ENCODE measurements at places on chromosomes 11 and 22.

DNA sequence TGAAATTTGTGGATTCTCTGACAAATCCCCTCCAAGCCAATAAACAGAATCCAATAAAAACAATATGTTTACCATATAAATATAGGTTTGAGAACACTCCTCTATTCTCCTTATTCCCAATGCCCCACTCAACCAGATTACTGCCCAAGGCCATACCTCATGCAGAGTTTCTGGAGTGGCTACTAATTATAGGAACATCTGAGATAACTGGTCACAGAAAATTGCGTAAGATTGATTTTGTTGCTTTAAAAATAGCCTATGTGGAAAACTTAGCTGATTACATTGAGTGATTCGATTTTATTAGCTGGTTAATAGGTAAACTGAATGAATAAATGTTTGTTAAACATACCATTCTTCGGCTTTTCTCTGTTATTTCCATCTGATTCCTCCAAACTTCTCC, 48.0 kb downstream of the ME3 start:
- H3K4me1 ChIP-seq, result peaks cover 4% of the 10 kb centered on the region
- H3K4me3 ChIP-seq, result no peak overlapping the region
- DNase-seq, result no peak
- no peaks in the 10 kb centered on the region for H3K36me3 ChIP-seq
- peaks cover 4% of the 10 kb centered on the region for H3K27me3 ChIP-seq

- peak overlapping the region; percentile 89 for H3K4me3 ChIP-seq
- no peaks in the 10 kb centered on the region for H3K27me3 ChIP-seq
- peak overlapping the region; percentile 89 for H3K27ac ChIP-seq
- peaks cover 11% of the 10 kb centered on the region for H3K36me3 ChIP-seq
- H3K4me1 ChIP-seq, result peaks cover 33% of the 10 kb centered on the region
These were observed 804 bp downstream of the ACER3 start for GRCh38 chr11:76861490-76861953.

DNA sequence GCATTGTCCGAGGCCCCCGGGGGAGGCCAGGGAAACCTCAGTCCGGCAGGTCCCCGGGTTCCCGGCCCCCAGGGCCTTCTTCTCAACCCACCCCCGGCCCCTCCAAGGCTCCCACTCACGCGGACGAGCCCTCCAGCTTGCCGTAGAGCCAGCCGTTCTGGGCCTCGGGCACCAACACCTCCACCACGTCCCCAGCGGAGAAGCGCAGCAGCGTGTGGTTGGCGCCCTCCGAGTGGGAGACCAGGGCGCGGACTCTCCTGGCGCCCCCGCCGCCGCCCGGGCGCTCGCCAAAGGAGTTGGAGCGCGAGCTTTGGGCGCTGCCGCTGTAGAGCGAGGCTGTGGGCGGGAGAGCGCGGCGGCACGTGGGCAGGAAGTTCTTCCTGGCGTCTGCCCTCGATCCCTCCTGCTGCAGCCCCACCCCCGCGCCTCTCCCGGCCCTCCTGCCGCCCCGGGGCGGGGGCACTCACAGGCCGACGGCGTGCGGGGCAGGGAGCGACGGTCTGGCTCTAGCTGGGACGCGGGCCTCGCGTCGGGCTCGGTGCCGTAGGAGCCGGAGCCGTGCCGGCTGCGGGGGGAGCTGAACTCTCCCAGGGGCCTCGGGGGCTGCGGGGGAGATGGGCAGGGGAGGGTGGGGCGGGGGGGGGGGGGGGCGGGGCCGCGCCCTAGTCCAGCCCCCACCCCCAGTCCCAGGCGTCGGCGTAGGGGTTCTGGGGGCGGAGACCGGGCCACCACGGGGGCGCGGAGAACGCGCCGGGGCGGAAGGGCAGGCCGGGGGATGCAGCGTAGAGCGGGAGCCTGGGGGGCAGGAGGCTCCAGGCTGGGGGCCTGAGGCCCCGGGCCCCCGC, 4.9 kb upstream of the SLC16A8 start:
- no peak for DNase-seq
- no peak overlapping the region for H3K4me3 ChIP-seq
- H3K36me3 ChIP-seq, result peaks cover 2% of the 10 kb centered on the region
- H3K27me3 ChIP-seq, result peaks cover 21% of the 10 kb centered on the region
- H3K4me1 ChIP-seq, result no peaks in the 10 kb centered on the region

GRCh38 chr22:50357222-50357621, 14.1 kb downstream of the PPP6R2 start:
- H3K27me3 ChIP-seq, result no peaks in the 10 kb centered on the region
- H3K4me1 ChIP-seq, result peaks cover 46% of the 10 kb centered on the region
- H3K36me3 ChIP-seq, result peaks cover 68% of the 10 kb centered on the region
- H3K4me3 ChIP-seq, result no peak overlapping the region
- DNase-seq, result no peak

- H3K27me3 ChIP-seq, result peaks cover 28% of the 10 kb centered on the region
- no peaks in the 10 kb centered on the region for H3K36me3 ChIP-seq
- no peak overlapping the region for H3K27ac ChIP-seq
- H3K4me3 ChIP-seq, result no peak overlapping the region
- peaks cover 2% of the 10 kb centered on the region for H3K4me1 ChIP-seq
These were observed 5.8 kb downstream of the SCUBE1 start for GRCh38 chr22:43337385-43337784.

DNA sequence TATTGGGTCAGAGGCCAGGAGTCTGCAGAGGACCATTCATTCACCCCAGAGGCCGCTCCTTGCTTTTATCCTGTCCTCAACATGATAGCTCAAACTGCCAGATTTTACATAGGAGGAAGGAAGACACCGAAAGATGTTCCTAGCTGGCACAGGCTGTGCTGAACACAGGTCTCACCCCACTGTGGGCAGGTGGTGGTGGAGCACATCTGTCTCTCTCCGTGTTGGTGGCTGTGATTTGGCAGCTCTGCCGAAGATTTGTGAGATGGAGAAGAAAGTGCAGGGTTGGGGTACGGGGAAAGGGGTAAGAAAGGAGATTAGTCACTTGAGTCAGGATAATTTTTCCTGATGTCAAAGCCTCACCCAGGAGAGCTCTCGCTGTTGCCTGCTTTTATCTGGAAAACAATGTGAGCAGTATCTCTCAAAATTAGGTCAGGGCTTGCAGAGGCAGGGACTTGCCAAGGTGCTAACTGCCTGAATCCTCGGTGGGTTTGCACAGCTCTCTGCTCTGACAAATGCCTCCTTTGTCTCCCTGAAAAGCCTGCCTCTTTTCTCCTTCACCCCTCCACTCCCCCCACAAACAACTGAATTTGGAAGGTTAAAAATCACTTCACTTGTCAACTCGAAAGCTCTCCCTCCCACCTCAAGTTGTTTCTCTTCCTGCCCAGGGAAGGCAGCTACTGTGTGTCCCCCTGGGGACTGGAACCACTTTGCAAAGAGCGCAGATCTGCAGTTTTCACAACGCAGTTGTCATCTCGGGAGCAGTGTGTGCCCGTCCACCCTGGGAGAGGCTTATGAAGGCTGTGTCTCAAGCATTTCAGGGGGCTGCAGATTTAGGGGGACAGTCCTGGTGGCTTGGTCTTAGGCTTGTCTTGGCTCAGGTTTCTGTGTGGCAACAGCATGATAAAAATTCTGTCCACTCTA, 299.7 kb downstream of the ST3GAL4 start:
- peaks cover 9% of the 10 kb centered on the region for H3K27me3 ChIP-seq
- H3K4me3 ChIP-seq, result no peak overlapping the region
- no peaks in the 10 kb centered on the region for H3K36me3 ChIP-seq
- no peak overlapping the region for H3K27ac ChIP-seq

- H3K27ac ChIP-seq, result no peak overlapping the region
- no peaks in the 10 kb centered on the region for H3K36me3 ChIP-seq
- H3K27me3 ChIP-seq, result no peaks in the 10 kb centered on the region
These were observed 15.7 kb upstream of the MYO18B start for GRCh38 chr22:25726241-25726640.

GRCh38 chr22:32950366-32950765, 107.8 kb downstream of the SYN3 start:
- no peak overlapping the region for H3K27ac ChIP-seq
- no peaks in the 10 kb centered on the region for H3K4me1 ChIP-seq
- peaks cover 13% of the 10 kb centered on the region for H3K27me3 ChIP-seq
- H3K36me3 ChIP-seq, result no peaks in the 10 kb centered on the region
- H3K4me3 ChIP-seq, result no peak overlapping the region

GRCh38 chr11:82732734-82733443, 775 bp downstream of the FAM181B start:
- DNase-seq, result no peak
- peaks cover 73% of the 10 kb centered on the region for H3K27me3 ChIP-seq
- peaks cover 13% of the 10 kb centered on the region for H3K4me1 ChIP-seq
- no peak overlapping the region for H3K27ac ChIP-seq
- peak overlapping the region; percentile 62 for H3K4me3 ChIP-seq
- H3K36me3 ChIP-seq, result no peaks in the 10 kb centered on the region

Measured in activated T-cell treated with anti-CD3 and anti-CD28 coated beads, Interleukin-2, amount 50 U/mL, for 24 hours (primary cell).